Ovary (tissue), 10 donors: ENCODE measurements at places on chromosomes 6 and 20. TPM values are rescaled to one million over a fixed set of nuclear protein-coding genes. Genes with fewer than 3 reads are reported as not detected.

Gene TREM1
- total RNA-seq: 0.34 TPM

Gene DPPA5
- not detected for total RNA-seq

Gene APOBEC2
- not detected for total RNA-seq

Gene MEI4
- not detected for total RNA-seq

Gene TGM3
- not detected for total RNA-seq

Gene ISM1
- total RNA-seq: 0.61 TPM

Gene PHACTR3
- 19.0 TPM for total RNA-seq

Gene PTK6
- total RNA-seq: not detected
